ENCODE measurements at places on chromosomes 12 and 14.

DNA sequence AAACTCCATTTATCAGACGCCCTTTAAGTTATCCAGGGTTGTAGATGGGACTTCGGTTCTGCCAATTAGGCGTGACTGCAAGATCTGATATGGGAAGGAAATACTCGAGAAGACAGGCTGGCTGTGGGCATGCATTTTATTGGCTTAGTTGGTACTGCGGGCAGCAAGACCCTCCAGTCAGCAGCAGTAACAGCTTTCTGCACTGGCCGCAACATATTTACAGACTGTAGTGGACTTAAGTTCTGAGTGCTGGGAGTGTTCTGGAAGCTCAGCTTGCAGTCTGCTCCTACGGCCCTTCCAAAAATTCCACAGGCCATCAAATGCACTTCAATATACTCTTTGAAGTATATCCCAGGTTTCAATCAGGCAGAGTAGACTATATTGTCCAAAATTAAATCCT lies 21.1 kb downstream of the KITLG start:
- no peak for DNase-seq

GRCh38 chr14:77508249-77508648 lies 9.6 kb upstream of the ISM2 start:
- no peak for DNase-seq

GRCh38 chr12:48003226-48004052 lies 837 bp downstream of the COL2A1 start:
- peak; percentile 50 for DNase-seq

GRCh38 chr14:32121536-32121935 lies 44.4 kb downstream of the ARHGAP5 start:
- DNase-seq, result no peak

DNA sequence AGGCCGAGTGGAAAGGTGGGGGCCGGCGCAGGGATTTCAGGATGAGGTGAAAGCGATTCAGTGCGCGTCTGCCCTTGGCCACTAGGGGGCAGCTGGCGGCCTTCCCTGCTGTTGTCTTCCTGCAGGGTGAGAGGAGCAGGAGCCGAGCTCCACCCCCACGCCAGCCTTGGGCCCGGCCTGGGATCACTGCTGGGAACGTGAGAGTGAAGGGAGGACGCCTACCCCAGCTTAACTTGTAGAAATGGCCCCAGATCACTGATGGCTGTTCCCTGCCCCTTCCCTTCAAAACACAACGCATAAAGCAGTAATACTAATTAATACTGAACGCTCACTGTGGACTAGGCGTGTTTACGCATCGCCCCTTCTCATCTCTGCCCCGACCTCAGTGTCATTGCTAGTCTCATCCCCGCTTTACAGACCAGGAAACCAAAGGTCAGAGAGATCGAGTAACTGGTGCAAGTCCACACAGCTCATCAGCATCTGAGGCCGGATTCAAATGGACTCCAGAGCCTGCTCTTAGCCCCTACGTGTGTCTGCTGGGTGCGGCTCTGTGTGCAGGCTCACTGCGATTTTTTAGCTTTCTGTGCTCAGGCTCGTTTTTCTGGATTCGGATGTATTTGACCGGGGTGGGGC lies 24.3 kb downstream of the MVK start:
- DNase-seq, result peak; percentile 86

DNA sequence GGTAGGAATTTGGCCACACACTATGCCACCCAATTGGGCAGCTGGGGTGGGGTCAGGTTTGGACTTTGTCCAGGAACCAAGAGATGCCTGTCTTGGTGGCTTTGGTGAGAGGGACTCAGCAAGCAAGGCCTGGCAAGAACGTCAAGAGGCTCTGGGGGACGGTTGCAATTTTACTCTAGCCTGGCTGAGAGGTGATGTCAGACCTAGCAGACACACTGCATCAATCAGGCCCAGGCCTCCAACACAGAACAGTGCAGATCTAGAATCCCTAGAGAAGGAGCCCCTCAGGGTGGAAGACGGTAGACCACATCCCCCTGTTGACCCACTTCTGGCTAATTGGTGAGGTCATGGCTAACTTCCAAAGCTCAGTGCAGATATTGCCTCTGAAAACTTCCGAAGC lies 1.6 kb upstream of the UNC119B start:
- no peak for DNase-seq

- DNase-seq, result peak; percentile 9
These were observed 5.0 kb downstream of the PLEKHD1 start for GRCh38 chr14:69489495-69489894.

- no peak for DNase-seq
These were observed 30.3 kb downstream of the FAIM2 start for GRCh38 chr12:49873361-49873934.

GRCh38 chr12:115336506-115336905 lies 652.5 kb upstream of the TBX3 start:
- DNase-seq, result no peak

- no peak for DNase-seq
These were observed 16.0 kb downstream of the XRCC3 start for GRCh38 chr14:103699261-103699661.
